Fibroblast of skin of left biceps (primary cell): ENCODE measurements at places on chromosomes 2 and 18.

- no peak for DNase-seq
Measured at GRCh38 chr2:18741895-18742732, 152.7 kb upstream of the NT5C1B start.

GRCh38 chr18:50092245-50092805, 102.6 kb downstream of the MYO5B start:
- no peak for DNase-seq

DNA sequence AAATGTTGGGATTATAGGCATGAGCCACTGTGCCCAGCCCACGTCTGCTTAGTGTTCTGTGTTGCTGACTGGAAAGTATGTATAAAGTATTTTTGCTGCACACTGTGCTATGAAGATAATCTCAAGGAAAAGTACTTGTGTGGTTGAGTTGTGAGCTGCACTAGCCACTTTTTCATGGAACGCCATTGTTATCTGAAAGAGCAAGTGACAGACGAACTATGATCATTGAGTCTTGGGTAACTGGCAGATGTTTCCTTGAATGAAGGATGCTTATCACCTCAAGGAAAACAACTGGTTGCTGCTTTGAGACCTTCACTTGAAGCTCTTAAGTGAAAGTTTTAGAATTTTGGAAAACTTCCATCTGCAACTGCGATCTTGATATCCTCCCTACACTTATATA, 82.2 kb upstream of the KCTD1 start:
- no peak for DNase-seq

GRCh38 chr2:69007603-69008002, 5.4 kb upstream of the ANTXR1 start:
- DNase-seq = no peak

DNA sequence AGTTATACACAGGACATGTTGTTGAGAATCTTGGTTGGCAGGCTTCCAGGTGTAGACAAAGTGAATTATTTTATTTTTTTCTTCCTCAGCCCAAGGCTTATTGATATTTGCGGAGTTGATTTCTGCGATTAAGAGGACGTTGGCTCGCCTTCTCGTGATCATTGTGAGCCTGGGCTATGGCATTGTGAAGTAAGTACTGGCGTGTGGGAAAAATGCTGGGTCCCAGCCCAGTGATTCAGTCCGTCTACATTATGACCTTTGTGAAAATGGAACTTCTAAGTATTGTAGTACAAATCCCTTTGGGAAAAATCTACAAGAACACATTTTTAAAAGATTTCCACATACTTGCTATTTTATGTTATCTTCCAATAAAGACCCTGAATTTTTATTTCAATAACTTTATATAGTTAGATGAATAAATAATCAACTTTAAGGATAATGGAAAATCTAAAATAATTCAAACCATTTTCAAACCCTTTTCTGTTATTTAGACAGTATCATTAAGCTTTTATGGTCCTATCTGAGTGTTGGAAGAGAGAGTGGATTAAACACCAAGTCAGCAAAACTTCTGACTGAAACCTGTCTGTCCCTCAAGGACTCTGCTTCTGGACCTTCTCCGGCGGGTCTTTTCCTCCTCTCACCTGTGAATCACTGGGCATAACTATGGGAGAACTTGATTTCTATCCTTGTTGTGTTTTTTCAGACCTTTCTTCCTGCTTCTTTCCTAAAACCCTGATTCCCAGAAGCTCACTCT, 31.0 kb downstream of the TMEM87B start:
- no peak for DNase-seq
